ENCODE measurements at places on chromosomes 4 and X. TPM values are rescaled to one million over a fixed set of nuclear protein-coding genes. Genes with fewer than 3 reads are reported as not detected.

DNA sequence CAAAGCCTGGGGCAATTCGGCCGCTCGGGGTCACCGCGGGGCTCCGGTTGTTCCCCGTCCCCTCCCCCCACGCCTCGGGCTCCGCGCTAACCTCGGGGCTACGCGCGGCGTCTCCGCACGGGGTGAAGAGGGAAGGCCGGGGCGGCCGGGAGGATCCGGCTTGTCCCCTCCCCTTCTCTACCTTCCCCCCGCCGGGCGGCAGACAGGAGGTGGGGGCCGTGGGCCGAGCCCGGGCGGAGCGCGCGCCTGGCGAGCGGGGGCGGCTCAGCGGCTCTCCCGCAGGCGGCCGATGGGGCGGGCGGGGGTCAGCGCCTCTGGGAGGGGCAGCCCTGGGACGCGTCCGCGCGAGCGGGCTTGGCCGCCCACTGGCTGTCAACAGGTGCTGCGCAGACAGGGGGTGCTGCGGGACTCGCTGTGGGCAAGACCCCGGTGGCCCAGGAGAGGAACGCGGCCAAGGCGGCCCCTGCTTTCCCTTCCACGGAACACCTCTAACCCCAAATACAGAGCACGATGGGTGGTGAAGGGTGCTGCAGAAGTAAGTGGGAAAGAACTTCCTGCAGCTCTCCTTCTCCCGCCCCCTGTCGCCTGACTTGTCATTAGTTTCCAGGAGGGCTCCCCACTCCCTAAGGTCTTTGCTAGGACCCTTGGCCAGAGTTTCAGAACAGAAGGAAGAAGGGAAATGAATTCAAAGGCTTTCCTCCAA lies at the start of gene PDGFC:
PDGFC (minus strand) TSS at position 124 of the 703 bp plus-strand sequence. CDS start 896 bp downstream, outside the sequence.
- no peak for DNase-seq

- no peak for DNase-seq
Observed at GRCh38 chr4:159344877-159345276, 242.0 kb downstream of the RAPGEF2 start.

GRCh38 chr4:77178560-77178959 lies 21.6 kb downstream of the CCNG2 start:
- DNase-seq, result no peak

GRCh38 chr4:76377481-76377901 lies 43.5 kb downstream of the CCDC158 start:
- no peak for DNase-seq

- no peak for DNase-seq
Observed at GRCh38 chr4:95601356-95601755, 52.6 kb upstream of the UNC5C start.

DNA sequence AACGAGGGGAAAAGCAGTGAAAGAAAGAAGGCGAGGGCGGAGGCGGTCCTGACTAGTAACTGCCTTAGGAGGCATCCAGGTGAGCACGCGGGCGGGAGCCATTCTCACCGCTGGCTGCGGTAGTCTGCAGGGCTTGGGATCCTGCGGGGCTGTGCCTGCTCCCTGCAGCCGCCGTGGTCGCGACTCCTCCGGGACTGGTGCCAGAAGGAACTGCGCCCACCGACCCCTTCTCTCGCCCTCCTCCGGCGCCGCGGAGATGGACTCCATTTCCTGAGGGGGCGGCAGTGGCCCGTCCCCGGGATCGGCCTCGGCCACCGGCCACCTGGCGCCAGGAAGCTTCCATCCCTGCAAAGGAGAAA lies 543 bp downstream of the NFXL1 start:
- DNase-seq, result peak; percentile 13

The CT45A5 gene
- not detected for total RNA-seq

DNA sequence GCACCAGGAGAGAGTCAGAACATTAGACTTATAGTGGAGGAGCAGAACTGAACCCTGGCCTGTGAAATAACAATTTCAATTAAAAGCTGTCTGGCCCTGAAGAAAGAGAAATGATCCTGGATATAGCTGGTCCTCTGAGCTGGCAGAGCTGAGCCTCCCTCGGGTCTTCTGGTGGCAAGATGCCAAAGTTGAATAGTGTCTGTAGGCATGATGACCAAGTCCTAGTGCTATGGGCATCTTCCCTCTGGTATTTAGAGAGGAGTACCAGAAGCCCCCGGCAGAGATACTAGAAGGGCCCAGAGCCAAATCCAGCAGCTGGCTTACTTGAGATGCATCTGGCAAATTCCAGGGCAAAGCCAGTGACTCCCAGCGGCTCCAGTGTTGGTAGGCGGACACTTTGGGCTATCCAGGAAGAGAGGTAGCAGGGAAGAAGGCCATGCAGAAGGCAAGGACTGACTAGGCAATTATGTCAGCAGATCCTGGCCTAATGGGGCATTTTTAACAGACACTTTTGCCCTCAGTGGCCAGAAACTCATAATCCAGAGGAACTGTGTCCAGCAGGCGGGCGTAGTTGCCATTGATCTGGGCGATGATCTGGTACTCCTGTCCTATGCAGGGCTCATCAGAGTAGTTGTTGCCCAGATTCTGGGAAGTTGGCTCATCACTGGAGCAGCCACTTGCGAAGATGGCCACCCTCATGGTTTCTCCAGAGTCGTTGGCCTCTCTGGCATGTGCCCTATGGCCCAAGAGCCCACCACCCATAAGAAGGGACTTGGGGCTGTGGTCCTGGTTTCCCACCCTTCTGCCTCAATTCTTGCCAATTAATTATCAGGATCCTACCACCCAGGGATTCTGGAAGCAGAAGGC lies 17.9 kb downstream of the VSIG4 start:
- no peak for DNase-seq

- no peak for DNase-seq
Observed at GRCh38 chr4:14920237-14920636, 82.0 kb upstream of the CPEB2 start.

GRCh38 chr4:41935652-41936021 lies 408 bp downstream of the TMEM33 start:
- no peak for DNase-seq

The LUZP4 gene
- total RNA-seq, result not detected

DNA sequence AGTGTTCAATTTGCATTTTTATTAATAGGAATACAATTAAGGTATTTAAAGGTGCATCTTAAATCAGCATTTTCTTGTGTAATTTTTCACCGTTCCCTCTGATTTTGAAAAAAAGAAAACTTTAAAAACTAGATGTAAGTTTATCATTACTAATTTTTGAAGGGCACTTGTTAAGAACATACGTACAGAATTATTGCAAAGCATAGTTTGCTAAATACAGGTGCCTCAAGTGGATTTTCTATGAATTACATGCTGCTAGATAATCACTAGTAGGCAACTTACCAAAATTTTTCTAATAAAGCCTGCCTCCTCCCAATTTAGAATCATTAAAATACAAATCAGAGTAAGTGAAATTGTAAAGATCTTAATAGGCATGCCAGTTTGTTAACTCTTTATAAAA lies 8.5 kb downstream of the CNKSR2 start:
- no peak for DNase-seq

GRCh38 chr4:182221987-182222386 lies 21.2 kb upstream of the TENM3 start:
- DNase-seq, result no peak

- DNase-seq, result no peak
Observed at GRCh38 chrX:85017721-85018120, 14.0 kb downstream of the APOOL start.

The SPP1 gene
- total RNA-seq, result 1.0 TPM

DNA sequence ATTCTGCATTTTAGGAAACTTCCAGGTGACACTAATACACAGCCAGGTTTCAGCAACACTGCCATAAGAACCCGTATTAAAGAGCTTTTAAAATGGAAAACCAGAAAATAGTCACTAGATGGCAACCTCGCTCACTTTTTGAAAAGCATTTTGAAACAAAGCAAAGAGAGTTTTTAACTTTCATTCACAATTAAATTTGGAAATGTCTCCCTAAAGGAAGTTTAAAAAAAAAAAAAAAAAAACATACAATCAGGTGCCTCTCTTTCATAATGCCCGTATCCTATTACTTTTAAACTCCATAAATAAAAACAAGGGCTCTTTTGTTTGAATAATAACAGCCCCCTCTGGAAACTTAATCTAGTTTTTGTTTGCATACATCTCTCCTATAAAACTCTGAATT lies 20.3 kb downstream of the MEPE start:
- DNase-seq, result no peak

GRCh38 chrX:67721321-67721720 lies 177.5 kb downstream of the AR start:
- no peak for DNase-seq

The SMAD1 gene
- 3.1 TPM for total RNA-seq

GRCh38 chrX:40145923-40146261 lies 48.1 kb upstream of the BCOR start:
- no peak for DNase-seq

The EDA gene
- total RNA-seq, result 1.6 TPM

The IQCM gene
- not detected for total RNA-seq

GRCh38 chrX:1535241-1536041 lies 1.5 kb downstream of the P2RY8 start:
- peak; percentile 43 for DNase-seq

DNA sequence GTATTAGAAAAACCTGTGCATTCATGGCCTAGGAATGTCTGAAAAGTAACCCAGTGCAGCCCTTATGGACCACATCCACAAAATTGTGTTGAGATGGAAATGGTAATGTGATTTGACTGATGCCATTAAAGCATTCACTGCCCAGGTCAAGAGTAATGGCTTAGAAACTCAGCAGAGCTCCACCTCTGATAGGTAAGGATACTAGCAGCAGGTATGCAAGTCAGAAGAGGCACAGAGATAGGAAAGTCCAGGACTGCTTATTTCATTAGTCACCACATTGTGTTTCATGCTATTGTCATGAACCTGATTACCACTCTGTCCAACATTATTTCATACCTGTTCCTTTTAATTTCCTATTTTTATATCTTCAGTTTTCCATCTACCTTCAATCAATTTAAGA lies 2042.2 kb downstream of the ARAP2 start:
- DNase-seq, result no peak

The HMGN5 gene
- 0.73 TPM for total RNA-seq

DNA sequence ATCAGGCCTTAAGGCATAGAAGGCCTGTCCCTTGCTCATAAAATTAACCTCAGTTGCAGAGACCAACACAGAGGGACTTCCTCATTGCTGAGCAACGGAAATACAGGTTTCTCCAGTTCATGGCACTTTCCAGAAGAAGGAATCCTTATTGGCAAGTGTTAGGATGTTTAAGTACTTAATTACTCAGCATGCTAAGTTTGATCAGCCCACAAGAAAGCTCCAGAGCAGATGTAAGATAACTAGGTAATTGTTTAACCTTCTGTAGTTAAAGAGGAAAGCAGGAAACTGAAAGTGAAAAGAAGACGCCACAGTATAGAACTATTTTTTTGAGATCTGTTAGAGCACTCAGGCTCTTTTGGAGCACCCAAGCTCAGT lies 33.5 kb downstream of the SMS start:
- no peak for DNase-seq

DNA sequence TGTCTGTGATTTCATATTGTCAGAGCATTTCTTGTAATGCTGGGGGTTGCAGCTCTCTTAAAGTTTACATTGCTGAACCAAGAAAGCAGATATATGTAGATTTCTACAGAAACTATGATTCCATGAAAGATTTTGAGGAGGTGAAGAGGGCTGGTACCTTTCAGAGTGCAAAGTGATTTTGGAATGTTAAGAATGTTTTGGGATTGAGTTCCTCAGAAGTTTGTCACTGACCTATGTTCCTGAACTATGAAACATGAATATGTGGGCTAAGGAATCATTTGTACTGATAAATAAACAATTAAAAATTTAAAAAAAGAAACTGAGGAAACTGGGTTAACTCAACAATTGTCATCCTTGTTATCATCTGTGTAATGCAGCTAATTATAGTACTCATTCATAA lies 12.3 kb upstream of the CHIC2 start:
- no peak for DNase-seq

GRCh38 chrX:155056877-155057792 lies 13.8 kb downstream of the CMC4 start:
- peak; percentile 22 for DNase-seq

The OTUD6A gene
- not detected for total RNA-seq

DNA sequence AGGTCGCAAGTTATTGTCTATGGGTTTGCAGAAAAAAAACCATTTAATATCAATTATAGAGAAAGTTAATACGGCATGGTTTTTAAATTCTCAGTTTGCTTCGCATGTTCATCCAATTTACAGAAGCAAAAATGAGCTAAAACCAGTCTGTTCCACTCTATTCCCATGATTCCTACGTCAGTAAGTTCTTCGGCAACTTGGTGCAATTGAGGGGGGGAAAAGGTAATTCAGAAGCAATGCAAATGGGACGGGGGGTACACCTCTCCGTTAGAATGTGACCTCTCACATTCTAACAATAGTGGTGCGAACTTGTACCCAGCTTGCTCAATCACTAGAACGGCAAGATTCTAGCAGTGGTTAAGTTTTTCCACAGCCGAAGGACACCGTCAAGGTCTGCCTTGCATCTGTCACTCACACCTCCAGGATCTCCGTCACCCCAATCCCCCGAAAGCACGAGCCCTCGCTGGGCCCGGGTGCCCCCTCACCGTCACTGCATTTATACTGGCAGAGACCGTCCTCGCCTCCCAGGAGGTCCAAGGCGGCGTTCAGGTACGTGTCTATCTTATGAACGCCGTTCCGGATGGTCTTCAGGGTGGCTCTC lies 653 bp downstream of the PLA2G12A start:
- no peak for DNase-seq

The PPP2R2C gene
- not detected for total RNA-seq

- DNase-seq, result no peak
Observed at GRCh38 chrX:13374364-13374763, 54.5 kb upstream of the ATXN3L start.

GRCh38 chrX:51893931-51894696 lies 691 bp downstream of the MAGED1 start:
- DNase-seq, result no peak

DNA sequence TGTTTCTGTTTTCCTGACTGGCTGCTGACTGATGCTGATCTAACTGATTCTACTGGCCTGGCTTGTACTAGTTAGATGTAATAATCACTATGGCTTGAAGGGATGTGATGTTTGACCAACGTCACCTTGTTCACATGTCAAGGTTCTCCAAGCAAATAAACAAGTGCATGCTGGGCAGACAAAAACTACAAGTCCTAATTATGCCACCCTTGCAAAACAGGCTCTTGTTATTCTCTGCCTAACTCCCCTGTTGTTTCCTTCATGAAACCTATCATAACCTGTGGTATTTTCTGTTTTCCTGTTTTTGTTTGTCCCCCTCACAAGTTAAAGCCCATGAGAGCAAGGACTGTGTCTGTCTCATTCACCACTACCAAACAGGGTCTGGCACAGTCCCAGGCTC lies 146.2 kb downstream of the DCHS2 start:
- no peak for DNase-seq

Measured in activated T-helper 1 cell treated with anti-CD3 and anti-CD28 coated beads, Interleukin-12 subunit alpha, Interleukin-12 subunit beta, Interleukin-2, Interleukin-4 antibody, amounts not matched to agents 30 ng/mL and 10 ng/mL and 1 ng/mL, durations not matched to agents 14 hours and 24 hours and 36 hours (primary cell).